ENCODE measurements at places on chromosomes 4 and X. TPM values are rescaled to one million over a fixed set of nuclear protein-coding genes. Genes with fewer than 3 reads are reported as not detected.

DNA sequence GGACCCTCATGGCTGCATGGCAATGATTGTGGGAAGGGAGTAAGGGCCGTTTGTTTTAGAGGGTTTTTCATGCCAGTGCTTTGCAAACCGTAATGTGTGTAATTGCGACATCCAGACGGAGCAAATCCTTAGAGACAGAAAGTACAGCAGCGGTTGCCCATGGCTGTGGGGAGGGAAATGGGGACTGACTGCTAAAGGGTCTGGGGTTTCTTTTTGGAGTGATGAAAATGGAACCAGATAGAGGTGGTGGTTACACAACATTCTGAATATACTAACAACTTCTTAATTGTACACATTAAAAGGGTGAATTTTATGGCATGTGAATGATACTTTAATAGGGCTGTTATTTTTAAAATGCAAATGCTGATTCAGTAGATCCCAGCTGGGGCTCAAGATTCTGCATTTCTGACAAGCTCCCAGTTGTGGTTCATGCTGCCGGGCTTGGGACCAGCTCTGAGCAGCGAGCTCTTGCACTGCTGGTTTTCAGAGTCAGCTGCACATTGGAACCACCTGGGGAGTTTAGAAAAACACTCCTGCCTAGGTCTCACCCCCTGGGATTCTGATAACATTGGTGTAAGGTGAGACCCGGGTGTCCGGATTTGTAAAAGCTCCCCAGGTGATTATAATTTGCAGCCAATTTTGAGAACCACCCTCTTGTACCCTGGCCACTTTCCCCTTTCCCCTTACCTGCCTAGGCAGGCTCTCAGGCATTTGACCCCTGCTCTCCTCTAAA is 47.7 kb downstream of the PRPS1 start:
- peak overlapping the region; percentile 31 for H3K4me3 ChIP-seq
- no peaks in the 10 kb centered on the region for H3K36me3 ChIP-seq
- no peaks in the 10 kb centered on the region for H3K27me3 ChIP-seq
- peaks cover 25% of the 10 kb centered on the region for H3K4me1 ChIP-seq

DNA sequence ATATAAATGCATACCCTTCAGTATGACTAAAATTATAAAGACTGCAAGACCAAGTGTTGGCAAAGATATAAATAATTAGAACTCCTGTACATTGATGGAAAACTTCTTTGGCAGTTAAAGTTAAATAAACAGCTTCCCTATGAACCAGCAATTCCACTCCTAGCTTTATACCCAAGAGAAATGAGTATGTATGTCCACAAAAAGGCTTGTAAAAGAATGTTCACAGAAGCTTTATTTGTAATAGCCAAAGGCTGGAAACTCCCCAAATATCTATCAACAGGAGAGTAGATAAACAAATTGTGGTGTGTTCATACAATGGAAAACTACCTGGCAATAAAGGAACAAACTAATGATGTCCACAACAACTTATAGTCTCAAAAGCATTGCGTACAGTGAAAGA is 184.8 kb downstream of the AMELX start:
- no peaks in the 10 kb centered on the region for H3K27me3 ChIP-seq
- no peak for DNase-seq
- no peaks in the 10 kb centered on the region for H3K36me3 ChIP-seq
- no peak overlapping the region for H3K27ac ChIP-seq

- H3K27me3 ChIP-seq: no peaks in the 10 kb centered on the region
- no peak overlapping the region for H3K27ac ChIP-seq
- no peak for DNase-seq
- no peaks in the 10 kb centered on the region for H3K36me3 ChIP-seq
Measured at GRCh38 chr4:176261018-176261417, 8.0 kb downstream of the ASB5 start.

DNA sequence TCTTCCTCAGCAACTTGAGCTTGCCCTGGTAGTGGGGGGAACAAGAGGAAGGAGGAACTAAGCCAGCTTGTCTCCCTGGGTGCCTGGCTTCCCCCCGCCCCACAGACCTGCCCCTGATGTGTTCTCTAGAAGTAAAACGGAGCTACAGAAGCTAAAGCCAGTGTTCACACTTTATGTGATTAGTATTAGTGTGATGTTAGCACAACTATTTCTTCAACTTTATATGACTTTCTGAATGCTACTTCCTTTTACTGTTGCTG is 10.7 kb downstream of the RGS12 start:
- DNase-seq: no peak
- H3K4me1 ChIP-seq: peaks cover 68% of the 10 kb centered on the region
- no peak overlapping the region for H3K4me3 ChIP-seq
- no peaks in the 10 kb centered on the region for H3K36me3 ChIP-seq
- H3K27me3 ChIP-seq: no peaks in the 10 kb centered on the region

GRCh38 chrX:53930515-53931380 is 113.5 kb downstream of the PHF8 start:
- no peaks in the 10 kb centered on the region for H3K4me1 ChIP-seq
- no peak overlapping the region for H3K27ac ChIP-seq
- DNase-seq: no peak

DNA sequence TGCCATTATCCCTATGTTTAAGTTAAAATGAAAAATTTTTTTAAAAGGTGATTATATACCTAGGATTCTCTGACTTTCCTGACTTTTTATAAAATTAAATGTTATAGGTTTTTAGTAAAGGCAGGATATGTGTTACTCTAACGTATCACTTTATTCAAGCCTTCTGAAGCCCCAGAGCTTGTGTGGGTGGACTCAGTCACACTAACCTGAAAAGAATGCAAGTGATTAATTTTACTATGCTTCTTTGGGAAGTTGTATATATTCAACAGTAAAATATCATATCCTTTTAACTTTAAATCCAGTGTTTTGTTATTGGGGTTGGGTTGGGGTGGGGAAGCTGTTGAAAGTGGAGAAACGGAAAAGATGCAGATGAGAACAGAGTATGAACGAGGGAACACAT is 22.8 kb downstream of the PDLIM3 start:
- peak overlapping the region; percentile 85 for H3K27ac ChIP-seq
- H3K27me3 ChIP-seq: no peaks in the 10 kb centered on the region
- no peaks in the 10 kb centered on the region for H3K36me3 ChIP-seq
- H3K4me3 ChIP-seq: no peak overlapping the region

DNA sequence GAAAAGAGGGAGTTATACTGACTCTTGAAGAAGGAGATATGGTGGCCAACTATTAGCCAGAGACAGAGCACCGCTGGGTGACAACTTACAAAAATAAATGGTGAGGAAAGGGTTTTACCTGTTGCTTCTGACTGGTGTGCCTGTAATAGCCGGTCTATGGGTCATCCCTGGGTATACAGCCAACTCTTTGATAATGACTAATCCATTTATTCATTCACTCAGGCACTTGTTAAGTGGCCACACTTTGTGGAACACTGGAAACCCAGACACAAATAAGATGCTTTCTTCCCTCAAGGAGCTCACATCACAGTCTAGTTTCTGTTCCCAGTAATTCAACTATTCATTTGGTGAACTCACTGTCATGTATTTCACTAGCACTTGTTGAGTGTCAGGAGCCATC is 13.2 kb upstream of the CAPN6 start:
- no peaks in the 10 kb centered on the region for H3K27me3 ChIP-seq
- no peak overlapping the region for H3K27ac ChIP-seq
- no peaks in the 10 kb centered on the region for H3K36me3 ChIP-seq
- no peaks in the 10 kb centered on the region for H3K4me1 ChIP-seq
- no peak overlapping the region for H3K4me3 ChIP-seq

Gene RNF128
- not detected for total RNA-seq

- peak overlapping the region; percentile 76 for H3K4me3 ChIP-seq
- peak overlapping the region; percentile 68 for H3K27ac ChIP-seq
- H3K27me3 ChIP-seq: no peaks in the 10 kb centered on the region
- DNase-seq: peak; percentile 63
- H3K4me1 ChIP-seq: peaks cover 11% of the 10 kb centered on the region
- no peaks in the 10 kb centered on the region for H3K36me3 ChIP-seq
Measured at GRCh38 chrX:96685210-96686099, 813 bp downstream of the DIAPH2 start.

GRCh38 chrX:21932292-21933002 is 8.1 kb upstream of the SMS start:
- peak overlapping the region; percentile 94 for H3K27ac ChIP-seq
- H3K36me3 ChIP-seq: no peaks in the 10 kb centered on the region
- peak; percentile 89 for DNase-seq

DNA sequence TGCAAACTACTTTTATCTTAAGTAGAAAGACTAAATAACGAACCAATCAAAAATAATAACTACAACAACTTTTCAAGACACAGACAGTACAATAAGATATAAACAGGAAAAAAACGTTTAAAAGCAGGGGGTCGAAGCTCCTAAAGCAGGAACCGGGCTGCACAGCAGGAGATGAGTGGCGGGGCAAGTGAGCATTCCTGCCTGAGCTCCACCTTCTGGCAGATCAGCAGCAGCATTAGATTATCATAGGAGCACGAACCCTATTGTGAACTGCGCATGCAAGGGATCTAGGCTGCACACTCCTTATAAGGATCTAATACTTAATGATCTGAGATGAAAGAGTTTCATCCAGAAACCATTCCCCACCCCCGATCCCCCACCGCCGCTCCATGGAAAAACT is 146.2 kb downstream of the TEX11 start:
- no peak for DNase-seq
- no peaks in the 10 kb centered on the region for H3K36me3 ChIP-seq
- no peaks in the 10 kb centered on the region for H3K27me3 ChIP-seq
- H3K27ac ChIP-seq: no peak overlapping the region
- H3K4me1 ChIP-seq: no peaks in the 10 kb centered on the region
- no peak overlapping the region for H3K4me3 ChIP-seq

- no peaks in the 10 kb centered on the region for H3K27me3 ChIP-seq
- H3K27ac ChIP-seq: no peak overlapping the region
- no peaks in the 10 kb centered on the region for H3K36me3 ChIP-seq
- peaks cover 12% of the 10 kb centered on the region for H3K4me1 ChIP-seq
- no peak overlapping the region for H3K4me3 ChIP-seq
Measured at GRCh38 chr4:75844151-75844662, 58.0 kb downstream of the PPEF2 start.
